ENCODE measurements at places on chromosomes 6 and 20.

- DNase-seq = no peak
Observed at GRCh38 chr6:13847326-13848050, 33.1 kb upstream of the MCUR1 start.

DNA sequence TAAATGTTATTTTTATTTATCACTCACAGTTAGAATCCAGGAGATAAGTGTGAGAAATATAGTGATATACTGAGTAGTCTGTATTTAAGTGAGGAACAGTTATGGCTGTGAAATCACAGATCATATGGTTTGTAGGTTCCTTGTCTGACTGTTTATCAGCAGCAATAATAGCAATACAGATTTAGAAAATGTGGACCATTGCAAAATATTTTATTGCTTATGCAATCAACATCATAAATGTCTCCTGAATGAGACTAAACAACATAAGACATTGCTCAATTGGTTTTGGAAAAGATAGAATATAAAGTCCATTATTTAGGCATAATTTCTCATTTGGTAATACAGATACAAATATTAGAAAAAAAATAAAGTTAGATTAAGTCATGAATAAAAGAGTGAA lies 43.7 kb downstream of the CCDC170 start:
- no peak for DNase-seq

- no peak for DNase-seq
Observed at GRCh38 chr6:129497481-129498441, 212.2 kb downstream of the ARHGAP18 start.

GRCh38 chr6:7907159-7907558 lies 3.4 kb downstream of the TXNDC5 start:
- DNase-seq = no peak

Measured in NCI-H187 (cell line).